Fibroblast of lung (primary cell): ENCODE measurements at places on chromosomes 7 and 10.

DNA sequence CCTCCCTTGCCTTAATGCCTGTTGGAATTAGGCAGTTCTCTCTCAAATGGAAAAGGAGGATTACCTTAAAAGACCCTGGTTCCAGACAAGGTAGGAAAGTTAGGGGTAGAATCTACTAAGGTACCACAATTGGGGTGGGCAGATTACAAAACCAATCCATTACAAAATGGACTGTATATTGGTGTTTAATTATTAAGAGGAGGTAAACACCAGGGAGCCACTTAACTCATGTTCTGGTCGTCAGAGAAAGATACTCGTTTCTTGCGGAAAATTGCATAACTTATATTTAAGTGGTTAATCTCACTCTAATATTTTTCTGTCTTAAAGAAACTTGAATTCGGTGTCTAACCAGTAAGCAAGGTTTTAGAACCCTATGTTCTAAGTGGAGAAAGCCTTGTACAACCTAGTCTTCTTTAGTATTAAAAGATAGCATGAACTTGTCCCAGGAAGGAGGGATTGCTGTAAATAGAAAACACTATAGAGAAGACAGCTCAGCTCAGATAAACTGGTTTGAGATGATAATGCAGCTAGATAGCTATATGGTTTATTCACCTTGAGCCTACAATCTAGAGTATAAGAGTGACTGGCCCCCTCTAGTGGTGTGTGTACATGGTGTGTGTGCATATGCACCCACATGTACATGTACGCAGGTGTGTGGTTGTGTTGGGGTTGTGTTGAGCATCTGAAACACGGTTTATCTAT, 58.0 kb upstream of the STRIP2 start:
- peak; percentile 13 for DNase-seq

GRCh38 chr10:108721874-108722273, 1201.4 kb downstream of the XPNPEP1 start:
- no peak for DNase-seq

GRCh38 chr10:51879238-51879637, 179.8 kb upstream of the CSTF2T start:
- DNase-seq: peak; percentile 98

GRCh38 chr7:28318101-28318762, 94.1 kb upstream of the CREB5 start:
- DNase-seq: no peak

GRCh38 chr7:137454246-137454724, 110.8 kb upstream of the PTN start:
- DNase-seq: peak; percentile 73

GRCh38 chr10:33533612-33534011, 199.1 kb upstream of the NRP1 start:
- no peak for DNase-seq

DNA sequence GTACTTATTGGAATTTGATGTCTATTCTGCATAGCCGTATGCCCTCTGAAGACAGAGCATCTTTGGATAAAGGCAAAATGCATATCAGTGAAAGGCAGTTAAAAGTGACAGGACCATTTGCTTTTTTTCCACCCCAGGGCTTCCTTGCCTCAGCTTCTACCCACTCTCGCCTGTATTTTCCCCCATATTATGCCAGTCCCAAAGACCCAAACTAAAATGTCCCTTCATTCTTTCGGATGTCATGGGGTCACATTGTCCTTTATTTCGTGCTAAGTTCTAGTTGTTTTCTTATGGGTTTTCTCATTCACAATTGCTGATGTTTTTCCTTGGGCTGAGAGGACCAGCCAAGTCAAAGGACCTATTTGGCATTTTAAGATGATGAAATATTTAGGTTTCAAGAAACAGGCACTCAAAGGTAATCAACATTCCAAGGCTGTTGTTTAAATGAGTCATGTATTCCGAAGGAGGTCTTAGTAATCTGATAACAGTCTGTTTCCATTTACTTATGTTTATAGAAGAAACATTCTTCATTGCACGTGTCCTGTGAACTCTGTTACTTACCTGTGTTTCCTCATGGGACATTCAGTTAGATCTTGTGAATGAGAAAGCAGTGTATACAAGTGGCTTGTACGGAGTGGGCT, 74.1 kb downstream of the DNAH11 start:
- DNase-seq: peak; percentile 79

GRCh38 chr10:87519582-87519981, 14.9 kb downstream of the MINPP1 start:
- DNase-seq: no peak

GRCh38 chr10:77909749-77910375, 16.7 kb downstream of the DLG5 start:
- DNase-seq: peak; percentile 70

GRCh38 chr10:107727767-107728317, 563.3 kb upstream of the SORCS1 start:
- peak; percentile 13 for DNase-seq

- no peak for DNase-seq
Observed at GRCh38 chr10:121566755-121567154, 31.5 kb downstream of the FGFR2 start.

- peak; percentile 61 for DNase-seq
Observed at GRCh38 chr7:84073186-84073875, 121.3 kb downstream of the SEMA3A start.

DNA sequence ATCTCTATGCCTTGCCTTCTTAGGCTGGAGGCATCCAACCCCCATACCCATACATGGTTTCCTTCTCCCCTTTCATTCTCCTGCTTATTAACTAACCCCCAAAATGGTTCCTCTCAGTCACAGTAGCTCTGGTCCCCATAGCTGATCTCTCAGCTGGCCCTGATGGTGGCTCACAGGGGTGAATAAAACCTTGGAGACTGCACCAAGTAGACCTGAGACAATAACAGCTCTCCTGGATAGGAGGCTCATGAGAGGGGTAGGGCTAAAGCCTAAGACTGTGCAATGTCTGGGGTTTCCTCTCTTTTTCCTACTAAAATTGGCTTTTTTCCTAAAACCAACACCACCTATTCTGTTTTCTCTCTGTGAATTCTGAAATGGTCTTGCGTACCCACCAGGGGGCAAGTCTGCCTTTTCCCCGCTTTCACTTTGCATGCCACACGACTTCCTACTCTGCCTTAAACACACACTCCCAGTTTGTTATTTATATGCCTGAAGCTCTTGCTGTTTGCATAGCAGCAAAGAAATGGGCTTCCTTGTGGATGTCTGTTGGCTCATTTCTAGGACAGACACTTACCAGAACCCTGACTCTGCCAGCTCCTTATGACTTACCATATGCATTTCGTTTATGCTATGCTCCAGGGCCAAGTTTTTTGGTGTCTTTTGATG, 18.4 kb upstream of the PON1 start:
- DNase-seq: no peak

DNA sequence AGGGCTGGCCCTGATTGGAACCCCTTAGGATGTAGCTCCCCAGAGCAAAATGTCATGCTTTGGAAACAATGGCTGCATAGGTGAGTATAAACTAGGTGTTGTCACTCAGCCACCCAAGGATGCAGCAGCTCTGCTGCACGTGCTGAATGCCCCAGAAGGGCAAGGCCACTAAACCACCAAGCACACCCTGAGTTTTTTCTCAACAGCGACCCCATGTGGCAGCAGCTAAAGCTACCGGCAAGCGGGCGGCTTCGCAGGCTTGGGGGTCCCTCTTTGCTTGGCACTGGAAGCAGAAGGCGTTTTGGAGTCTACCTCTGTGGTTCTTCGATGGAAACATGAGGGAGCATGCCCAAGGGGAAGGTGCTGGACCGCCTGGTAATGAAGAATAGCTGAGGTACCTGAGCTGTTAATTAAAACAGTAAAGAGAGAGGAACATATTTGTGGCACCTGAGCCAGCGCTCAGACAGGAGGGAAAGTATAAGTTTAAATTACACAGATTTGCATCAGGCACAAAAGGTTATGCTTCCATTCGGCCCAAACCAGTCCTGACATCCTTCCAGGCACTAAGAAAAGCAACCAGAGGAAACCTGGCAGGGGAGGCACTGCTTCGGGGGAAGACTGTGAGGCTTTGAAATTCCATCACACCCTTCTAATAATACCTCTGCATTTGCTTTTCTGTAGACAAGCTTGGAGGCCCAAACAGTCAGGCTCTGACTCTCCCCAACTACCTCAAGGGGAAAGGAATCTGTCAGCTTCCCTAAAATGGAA, 152.1 kb downstream of the GFRA1 start:
- DNase-seq: no peak

DNA sequence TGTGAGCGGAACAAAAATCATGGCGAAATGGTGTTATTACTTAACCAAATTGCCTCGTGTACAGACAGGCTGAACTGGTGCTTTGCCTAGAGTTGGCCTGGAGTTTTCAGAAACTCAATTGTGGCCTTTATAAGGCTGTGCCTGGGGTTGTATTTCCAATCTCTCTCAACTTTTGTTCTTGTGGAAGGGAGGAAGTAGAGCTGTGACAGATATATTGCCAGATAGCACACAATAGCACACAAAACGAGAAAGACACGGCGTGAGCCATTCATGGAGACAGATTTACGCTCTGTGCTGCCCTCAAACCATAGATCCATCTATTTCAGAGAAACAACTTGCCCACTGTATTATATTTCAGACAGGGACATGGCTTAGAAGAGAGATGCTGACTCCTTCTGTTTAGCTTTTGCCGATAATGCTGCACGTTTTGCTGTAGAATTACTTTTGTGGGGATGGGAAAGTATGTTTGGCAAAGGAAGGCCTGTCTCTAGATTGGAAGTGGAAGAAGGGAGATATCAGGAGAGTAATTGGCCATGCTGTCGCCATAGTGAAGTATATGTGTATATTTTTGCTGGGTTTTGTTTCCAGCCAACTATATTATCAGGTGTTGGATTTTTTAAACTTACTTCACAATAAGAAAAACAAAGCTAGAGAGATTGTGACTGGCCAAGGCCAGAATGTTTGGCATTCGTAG, 80.4 kb downstream of the AUTS2 start:
- no peak for DNase-seq

- no peak for DNase-seq
Observed at GRCh38 chr10:74827045-74827441, 643 bp downstream of the KAT6B start.

DNA sequence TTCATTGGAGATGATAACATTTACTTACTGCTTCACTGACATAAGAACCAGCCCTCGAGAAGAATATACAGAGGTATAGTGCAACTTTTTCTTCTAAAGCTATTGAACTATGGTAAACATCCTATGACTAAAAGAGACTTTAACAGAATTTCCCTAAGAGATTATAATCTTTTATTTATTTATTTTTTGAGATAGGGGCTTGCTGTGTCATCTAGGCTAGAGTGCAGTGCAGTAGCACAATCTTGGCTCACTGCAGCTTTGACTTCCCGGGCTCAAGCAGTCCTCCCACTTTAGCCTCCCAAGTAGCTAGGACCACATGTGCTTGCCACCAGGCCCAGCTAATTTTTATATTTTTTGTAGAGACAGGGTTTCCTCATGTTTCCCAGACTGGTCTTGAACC, 258.5 kb upstream of the FERD3L start:
- no peak for DNase-seq
